HFFc6 (cell line): ENCODE measurements at places on chromosomes 13 and 19.

- DNase-seq: no peak
These were observed 23.1 kb upstream of the KLF5 start for GRCh38 chr13:73035660-73036059.

DNA sequence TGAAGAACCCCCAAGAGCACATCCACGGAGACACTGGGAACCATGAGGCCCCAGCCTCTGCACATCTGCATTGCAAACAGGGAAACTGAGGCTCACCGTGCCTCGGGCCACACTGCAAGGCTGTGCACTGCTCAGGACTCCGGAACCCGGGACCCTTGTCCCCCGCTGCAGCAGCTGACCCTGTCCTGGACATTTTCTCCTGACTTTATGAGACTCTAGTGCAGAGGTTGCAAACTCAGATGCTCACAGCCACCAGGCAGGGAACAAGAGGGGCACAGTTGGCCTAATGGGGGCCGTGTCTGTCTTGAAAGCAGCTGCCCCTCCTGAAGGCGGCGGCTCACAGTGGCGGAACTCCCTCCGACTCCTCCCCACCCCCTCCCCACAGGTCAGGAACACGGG is 16.5 kb upstream of the IGLON5 start:
- DNase-seq: no peak

DNA sequence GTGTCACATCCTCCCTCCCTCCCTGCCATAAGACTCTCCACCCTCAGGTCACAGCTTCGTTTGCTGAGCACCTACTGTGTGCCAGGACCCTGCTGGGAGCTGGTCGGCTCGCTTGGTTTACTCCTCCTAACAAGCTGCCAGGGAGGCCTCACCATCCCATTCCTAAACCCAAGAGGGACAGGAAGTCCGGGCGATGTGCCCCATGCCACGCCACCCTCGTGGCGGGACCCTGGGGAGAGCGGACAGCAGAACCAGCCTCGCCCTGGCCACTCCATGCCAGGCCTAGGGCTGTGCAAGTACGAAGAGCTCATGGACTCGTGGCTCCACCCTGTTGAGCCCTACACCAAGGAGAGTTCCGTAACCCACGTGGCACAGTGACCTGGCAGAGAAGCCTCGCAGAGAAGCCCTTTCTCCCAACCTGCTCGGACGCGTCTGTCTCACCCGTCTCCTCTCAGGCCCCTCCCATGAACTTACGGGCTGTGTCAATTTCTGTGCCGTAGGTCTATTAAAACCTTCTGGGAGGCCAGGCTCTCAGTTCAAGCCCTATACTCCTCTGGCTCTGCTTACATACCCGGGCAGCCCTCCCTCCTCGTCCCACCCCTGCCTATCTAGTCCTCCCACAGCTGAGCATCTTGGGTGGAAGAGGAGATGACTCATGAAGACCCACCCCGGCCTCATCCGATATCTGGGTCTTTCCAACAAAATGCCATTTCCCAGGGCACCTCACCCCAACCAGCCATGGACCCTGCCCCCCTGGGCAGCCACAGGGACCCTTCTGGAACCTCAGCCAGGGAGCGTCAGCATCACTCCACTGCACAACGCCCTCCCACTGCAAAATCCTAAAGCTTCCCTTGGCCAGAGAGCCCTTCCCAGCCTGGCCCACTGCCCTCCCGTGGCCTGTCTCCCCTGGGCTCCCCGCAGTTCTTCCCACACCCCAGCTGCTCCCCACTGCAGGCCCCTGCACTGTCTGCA is 2.6 kb downstream of the UBXN6 start:
- peak; percentile 52 for DNase-seq

DNA sequence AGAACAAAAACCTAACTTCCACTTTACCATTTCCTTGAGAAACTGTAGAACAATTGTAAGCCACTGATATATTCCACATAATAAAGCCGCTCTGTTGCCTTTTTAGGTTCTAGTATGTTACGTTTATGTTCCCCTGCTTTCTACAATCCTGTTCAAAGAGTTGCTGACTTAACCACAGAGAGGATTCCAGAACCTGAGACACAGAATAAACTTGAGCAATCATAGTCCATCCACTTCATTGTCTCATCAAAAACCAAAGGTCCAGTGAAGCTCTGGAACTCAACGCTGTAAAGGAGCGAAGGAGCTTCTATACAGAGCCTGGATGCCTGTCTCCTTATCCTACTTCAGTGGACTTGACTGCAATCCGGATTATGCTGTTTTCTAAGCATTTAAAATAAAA is 4.6 kb downstream of the STARD13 start:
- no peak for DNase-seq

- DNase-seq: no peak
These were observed 9.8 kb downstream of the ZSWIM4 start for GRCh38 chr19:13804830-13805683.

DNA sequence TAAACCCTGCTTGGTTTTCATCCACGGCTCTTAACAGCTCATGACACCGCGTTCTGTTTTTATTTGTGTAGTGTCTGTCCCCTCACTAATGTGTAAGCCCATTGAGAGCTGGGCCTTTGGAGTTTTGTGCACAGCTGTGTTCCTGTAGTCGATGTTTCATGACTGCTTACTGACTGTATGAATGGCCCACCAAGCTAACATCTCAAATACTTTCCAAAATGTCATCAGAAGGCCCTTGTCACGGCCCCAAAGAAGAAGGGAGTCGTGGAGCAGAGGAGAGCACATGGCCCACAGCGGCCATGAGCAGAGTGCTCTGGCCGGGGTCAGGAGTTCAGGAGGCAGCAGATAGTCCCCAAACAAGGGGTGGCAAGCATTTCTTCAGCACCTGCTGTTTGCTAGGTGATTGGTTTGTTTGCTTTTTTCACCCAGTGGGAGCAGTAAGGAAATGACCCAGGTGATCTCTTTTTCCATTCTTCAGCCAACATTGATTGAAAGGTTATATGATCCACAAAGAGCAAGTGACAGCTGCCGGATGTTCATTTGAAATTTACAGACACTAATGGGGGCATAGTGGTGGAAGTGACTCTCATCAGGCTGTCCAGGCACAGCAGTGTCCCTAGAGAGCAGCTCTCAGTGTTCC is 315.2 kb downstream of the ATP8A2 start:
- no peak for DNase-seq

GRCh38 chr19:49981603-49982593 is 20.9 kb upstream of the SIGLEC11 start:
- no peak for DNase-seq

- DNase-seq: no peak
These were observed 369.9 kb upstream of the SLC10A2 start for GRCh38 chr13:103436057-103436654.

DNA sequence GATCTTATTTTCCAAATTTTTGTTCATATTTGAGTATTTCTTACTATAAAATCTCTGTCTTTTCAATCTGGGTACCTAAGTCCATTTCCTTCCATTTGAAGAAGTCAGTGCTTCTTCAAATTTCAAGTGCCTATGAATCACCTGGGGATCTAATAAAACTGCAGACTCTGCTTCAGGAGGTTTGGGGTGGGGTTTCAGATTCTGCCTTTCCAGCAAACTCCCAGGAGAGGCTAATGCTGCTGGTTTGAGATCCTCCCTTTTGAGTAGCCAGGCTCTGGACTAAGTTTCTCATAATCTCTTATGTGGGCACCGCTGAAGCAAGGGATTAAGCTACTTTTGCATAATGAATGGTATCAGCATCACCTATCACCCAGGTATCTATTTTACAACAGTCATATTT is 242.4 kb downstream of the RGCC start:
- no peak for DNase-seq

- DNase-seq: no peak
These were observed 16.2 kb downstream of the FCGBP start for GRCh38 chr19:39918183-39918651.
